Natural killer cell treated with Interleukin-12 subunit alpha and Interleukin-12 subunit beta and Interleukin-15 and Interleukin-18, amount 100 ng/mL, for 72 hours (primary cell): ENCODE measurements at places on chromosomes 6 and 20. TPM values are rescaled to one million over a fixed set of nuclear protein-coding genes. Genes with fewer than 3 reads are reported as not detected.

DNA sequence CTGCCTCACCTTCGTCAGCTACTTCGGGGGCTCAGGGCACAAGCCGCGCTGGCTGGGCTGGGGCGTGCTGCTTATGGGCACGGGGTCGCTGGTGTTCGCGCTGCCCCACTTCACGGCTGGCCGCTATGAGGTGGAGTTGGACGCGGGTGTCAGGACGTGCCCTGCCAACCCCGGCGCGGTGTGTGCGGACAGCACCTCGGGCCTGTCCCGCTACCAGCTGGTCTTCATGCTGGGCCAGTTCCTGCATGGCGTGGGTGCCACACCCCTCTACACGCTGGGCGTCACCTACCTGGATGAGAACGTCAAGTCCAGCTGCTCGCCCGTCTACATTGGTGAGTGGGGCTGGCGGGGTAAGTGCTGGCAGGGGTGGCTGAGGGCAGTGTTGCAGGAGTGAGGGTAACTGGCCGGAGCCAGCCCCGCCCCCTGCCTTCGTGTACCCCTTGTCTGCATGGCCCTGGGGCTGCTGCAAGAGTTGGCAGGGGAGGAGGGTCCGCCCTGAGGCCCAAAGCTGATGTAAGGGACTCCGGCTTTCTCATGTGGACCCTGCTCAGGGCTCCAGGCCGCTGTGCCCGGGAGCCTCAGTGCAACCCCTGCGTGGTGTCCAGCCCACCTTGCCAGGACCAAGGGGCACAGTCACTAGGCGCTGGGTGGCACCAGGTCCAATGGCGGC lies 14.8 kb downstream of the SLCO4A1 start:
- DNase-seq, result no peak

DNA sequence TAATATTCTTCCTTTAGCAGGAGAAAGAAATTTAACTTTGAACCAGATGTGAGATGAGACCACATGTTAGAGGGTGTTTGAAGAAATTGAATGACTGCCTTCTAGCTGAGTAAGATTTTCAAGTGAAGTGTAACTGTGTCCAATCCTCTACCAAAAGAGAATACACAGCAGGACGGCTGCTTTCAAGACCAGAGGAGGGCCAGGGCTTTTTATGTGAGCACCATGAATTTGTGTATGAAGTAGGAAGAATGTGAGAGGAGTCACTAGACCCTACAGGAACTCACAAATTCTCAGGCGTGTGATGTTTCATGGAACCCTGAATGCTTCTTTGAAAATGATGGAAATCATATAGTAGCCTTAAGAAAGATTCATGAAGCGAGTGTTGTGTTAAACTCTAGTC lies 56.8 kb upstream of the SPACA1 start:
- no peak for DNase-seq

FAM110A gene
- 29.6 TPM for total RNA-seq

GRCh38 chr6:156801712-156802111 lies 24.5 kb downstream of the ARID1B start:
- DNase-seq, result no peak

GRCh38 chr6:111890988-111891387 lies 17.7 kb upstream of the FYN start:
- no peak for DNase-seq

GRCh38 chr6:109373762-109374161 lies 8.5 kb downstream of the CD164 start:
- peak; percentile 69 for DNase-seq

DNA sequence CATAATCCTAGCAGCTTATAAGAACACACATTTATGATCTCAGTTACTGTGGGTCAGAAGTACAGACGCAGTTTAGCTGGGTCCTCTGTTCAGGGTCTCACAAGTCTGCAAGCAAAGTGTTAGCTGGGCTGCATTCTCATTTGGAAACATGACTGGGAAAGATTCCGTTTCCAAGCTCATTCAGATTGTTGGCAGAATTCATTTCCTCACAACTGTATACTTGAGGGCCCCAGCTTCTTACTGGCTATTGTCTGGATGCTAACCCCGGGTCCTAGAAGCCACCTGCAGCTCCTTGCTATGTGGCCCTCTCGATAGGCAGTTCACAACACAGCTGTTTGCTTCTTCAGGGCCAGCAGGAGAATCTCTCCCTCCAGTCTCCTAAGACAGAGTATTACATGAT lies 13.1 kb downstream of the TCP11 start:
- no peak for DNase-seq

NKAPL gene
- not detected for total RNA-seq
